Cardiac septum (tissue), 1 donor: ENCODE measurements at places on chromosomes 7 and 10. TPM values are rescaled to one million over a fixed set of nuclear protein-coding genes. Genes with fewer than 3 reads are reported as not detected.

- no peak for DNase-seq
Measured at GRCh38 chr10:124226271-124227054, 133.1 kb upstream of the CHST15 start.

DNA sequence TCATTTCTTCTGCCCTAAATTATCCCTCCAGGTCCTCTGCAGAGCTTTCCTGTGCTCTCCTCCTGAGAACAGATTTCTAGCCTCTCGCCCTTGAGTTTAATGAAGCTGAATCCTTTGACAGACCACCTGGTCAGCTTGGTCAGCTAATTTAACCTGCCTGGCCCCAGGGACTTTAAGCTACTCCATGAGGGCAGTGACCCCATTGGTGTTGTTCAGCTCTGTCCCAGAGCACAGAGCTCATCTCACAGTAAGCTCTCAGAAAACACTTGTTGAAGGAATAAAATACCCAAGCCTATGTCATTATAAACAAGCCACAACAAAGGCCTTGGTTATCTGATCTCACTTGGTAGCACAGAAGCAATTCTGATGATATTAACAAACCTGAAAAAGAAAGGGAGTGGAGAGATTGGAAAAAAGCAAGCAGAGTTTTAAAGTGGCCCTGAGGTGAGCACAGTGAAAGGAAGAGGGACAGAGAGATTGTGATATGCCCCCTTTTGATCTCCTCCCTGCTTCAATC lies 24.4 kb downstream of the SLC26A4 start:
- no peak for DNase-seq

- no peak for DNase-seq
Measured at GRCh38 chr7:19589446-19589845, 119.4 kb downstream of the POLR1F start.

- no peak for DNase-seq
Measured at GRCh38 chr7:108200326-108200725, 70.2 kb upstream of the LAMB4 start.

GRCh38 chr7:13201628-13202027 lies 514.2 kb downstream of the ARL4A start:
- DNase-seq: no peak

DNA sequence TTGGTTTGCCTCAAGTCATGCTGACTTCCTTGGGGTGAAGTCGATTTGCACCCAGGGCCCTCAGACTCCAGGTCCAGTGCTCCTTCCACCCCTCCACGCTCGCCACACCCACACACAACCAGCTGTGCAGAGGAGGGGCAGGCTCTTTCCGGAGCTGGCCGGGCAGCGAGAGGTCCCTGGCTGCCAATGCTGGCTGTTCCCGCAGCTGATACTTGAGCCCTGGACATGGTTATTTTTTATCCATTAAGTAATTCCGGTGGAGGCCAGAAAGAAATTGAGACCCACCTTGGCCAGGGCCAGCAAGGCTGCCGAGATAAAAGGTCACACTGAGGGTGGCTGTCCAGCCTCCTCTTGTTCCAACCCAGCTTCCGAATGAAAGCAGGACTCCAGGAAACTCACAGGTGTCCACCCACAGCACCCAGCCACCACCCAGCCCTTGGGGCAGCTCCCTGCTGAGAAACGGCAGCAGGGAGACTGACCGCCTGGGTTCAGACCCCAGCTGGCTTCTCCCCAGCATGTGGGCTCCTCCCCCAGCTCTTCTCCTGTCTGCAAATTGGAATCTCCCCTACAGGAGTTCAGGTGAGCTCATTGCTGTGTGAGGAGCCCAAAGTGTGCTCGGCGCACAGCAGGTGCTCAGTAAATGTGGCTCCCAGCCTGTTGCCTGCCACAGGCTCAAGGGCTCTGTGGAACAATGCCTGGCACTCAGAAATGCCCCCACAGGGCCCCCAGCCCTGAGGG lies 77.8 kb downstream of the PDGFA start:
- DNase-seq: no peak

- DNase-seq: no peak
Measured at GRCh38 chr7:130906575-130906974, 172.6 kb upstream of the KLF14 start.

- no peak for DNase-seq
Measured at GRCh38 chr7:46542076-46542475, 621.0 kb upstream of the IGFBP3 start.

DNA sequence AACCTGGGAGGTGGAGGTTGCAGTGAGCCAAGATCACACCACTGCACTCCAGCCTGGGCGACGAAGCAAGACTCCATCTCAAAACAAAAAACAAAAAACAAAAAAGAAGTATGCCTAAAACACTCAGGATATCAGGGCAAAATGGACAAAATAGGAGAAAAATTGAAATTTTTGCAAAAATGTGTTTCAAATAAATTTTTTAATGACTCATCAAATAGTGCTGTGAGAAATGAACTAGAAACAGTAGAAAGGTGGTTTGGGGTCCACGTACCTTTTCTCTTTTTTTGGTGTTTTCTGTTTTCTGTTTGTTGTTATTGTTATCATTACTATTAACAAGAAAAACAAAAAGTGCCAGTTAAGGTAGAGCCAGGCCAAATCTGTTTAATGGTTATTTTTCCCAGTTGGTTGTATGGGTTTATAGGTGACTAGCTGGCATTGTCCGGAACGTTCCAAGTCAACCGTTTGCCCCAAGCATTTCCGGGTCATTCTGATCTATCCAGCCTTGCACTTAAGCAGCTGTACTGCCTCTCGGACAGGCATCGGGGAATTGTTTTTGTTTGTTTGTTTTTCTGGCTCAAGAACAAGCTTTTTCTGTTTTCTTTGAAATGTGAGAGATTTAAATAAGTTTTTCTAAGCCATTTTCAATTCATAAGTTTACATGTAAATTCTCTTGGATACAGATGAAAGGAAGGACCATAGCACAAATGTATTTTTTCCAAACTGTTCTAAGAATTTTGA lies 157.0 kb upstream of the NEBL start:
- DNase-seq: no peak

DNA sequence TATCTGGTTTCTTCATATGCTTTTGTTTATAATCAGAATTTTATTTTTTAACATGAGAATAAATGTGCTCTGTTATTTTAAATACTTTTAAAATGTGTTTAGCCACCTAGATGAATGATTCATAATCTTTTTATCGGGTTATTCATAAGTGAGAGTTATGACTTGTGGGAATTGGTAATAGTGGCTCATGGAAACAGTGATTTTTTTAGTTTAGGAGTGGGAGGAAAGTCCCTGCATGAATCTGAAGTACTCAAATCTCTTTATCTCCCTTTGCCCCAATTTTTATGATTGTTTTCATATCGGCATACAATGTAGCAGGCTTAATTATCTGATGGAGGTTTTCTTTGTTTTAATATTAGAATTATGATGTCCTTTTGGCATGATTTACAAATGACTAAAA lies 42.9 kb downstream of the TAX1BP1 start:
- DNase-seq: no peak

DNA sequence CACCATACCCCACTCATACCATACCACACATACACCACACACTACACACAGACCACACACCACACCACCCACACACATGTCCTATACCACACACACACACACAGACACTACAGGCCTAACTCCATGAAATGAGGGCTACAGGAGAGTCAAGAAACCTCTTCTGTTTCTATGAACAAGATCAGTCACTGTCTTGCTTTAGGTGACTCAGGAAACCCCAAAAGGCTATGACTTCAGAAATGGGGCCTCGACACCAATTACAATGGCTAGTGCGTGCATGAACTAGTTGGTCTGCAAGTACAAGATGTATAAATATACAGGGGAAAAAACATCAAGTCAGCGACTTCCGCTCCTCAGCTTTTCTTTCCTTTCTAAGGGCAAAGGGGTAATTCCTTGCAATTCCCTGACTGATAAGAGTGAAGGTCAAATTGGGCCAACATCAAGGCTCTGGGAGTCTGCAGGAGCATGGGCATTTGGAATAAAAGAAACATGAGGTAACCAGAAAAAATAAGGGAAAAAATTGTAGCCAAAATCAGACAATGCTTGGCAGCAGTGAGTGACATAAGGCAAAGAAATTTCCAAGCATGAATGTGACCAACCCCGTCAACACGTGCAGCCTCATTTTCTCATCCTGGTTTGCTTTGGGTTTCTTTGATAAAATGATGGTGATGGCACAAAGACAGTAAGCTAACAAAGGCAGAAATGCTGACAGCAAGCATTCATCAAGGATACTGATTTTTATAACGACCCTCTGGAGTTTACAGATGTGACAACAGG lies 1.5 kb downstream of the PKD1L1 start:
- DNase-seq: no peak

DNA sequence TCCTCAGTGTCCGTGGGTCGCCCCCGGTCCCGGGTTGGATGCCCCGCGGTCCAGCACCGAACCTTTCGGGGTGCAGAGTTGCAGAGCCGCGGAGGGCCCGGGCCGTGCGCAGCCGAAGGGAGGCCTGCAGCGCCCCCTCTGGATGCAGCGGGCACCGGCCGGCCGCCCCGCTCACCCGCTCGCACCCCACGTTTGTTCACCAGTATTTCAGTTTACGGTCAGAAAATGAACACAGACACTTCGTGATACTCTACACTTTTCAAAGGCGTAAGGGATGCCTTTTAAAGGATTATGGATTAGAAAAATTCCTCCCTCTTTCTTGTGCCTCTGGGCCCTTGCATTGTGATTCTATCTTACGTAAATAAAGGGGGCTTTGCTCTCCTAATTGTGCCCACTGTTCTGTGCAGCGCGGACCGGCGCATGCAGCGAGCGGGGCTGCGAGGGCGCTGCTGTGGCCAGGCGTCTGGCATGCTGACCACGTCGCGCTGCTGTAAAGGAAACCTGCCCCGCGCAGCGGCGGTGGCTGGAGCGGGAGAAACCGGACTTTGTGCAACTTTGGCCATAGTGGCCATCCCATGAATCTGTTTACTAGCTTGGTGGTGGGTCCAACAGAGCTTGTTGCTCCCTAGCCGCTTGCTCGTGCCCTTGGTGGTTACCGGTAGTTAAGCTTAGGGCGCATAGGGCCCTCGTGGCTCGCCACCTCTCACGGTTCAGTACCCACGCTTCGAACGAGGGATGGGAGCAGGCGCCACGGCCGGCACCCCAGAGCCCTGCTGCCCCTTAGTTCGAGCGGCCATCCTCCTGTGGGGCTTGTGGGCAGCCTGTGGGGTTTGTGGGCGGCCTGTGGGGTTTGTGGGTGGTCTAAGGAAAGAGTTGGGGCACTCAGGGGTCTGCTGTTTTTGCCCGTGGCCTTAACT lies 739 bp upstream of the MEST start:
- no peak for DNase-seq

GRCh38 chr7:5519515-5519928 lies 95.9 kb upstream of the TNRC18 start:
- no peak for DNase-seq

GRCh38 chr10:29273478-29273877 lies 15.4 kb upstream of the LYZL1 start:
- no peak for DNase-seq

Gene EGFR
- total RNA-seq: 7.6 TPM

Gene TRIM73
- total RNA-seq: 1.4 TPM

Gene AKR1C8
- 0.86 TPM for total RNA-seq

Gene PARP12
- 12.5 TPM for total RNA-seq

Gene VGF
- total RNA-seq: 0.08 TPM

Gene OR6V1
- not detected for total RNA-seq
